ENCODE measurements at places on chromosomes 5 and 9.

GRCh38 chr5:133390416-133391353 is 221.7 kb downstream of the FSTL4 start:
- no peak for DNase-seq

- no peak for DNase-seq
These were observed 39.8 kb upstream of the FANCC start for GRCh38 chr9:95357316-95357715.

DNA sequence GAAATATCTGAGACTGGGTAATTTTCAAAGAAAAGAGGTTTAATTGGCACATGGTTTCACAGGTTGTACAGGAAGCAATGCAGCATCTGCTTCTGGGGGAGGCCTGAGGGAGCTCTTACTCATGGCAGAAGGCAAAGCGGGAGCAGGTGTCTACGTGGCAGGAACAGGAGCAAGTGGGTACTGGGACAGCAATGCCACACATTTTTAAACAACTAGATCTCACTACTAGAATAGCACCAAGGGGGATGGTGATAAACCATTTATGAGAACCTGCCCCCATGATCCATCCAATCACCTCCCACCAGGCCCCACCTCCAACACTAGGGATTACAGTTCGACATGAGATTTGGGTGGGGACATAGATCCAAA is 47.6 kb upstream of the HOMER1 start:
- DNase-seq, result no peak

- DNase-seq, result peak; percentile 74
These were observed 168.9 kb downstream of the MAPKAP1 start for GRCh38 chr9:125538092-125538473.

DNA sequence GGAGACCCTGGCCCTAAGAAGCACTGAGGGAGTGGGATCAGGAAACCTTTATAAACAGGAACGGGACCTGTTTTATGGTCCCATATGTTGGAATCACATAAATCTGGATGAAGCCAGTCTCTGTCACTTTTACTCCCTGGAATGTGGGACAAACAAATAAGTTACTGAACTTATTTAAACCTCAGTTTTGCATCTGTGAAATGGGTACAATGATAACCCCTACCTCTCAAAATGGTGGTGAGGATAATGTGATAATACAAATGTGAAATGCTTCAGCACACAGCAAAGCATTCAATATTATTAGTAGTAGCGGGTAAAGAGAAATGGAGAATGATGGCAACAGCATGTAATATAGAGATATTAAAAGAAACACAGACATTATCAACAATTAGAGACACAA is 298.9 kb downstream of the ZSWIM6 start:
- DNase-seq, result no peak

GRCh38 chr9:14212697-14213420 is 101.1 kb downstream of the NFIB start:
- DNase-seq, result no peak

DNA sequence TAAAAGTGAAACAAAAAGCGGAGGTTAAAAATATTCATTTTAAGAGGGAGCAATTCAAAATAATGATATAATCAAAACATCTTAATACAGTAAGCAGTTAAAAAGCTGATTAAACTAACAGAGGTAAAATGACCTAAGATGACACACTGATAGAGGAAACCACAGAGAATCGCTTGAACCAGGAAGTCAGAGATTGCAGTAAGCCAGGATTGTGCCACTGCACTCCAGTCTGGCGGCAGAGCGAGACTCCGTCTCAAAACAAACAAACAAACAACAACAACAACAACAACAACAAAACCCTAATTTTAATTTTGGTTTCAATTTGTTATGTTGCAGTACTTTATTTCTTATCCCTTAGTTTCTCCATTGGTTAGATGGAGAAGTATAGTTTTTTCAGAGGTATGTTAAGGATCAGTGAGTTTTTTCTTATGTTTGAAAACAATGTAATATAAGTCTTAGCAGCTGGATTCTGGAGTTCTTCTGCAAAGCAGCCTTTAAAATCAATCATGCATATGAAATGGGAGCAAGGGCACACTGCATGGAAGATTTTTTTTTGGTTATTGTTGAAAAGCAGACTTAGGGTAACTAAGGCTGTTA is 58.5 kb downstream of the MLANA start:
- DNase-seq, result no peak

DNA sequence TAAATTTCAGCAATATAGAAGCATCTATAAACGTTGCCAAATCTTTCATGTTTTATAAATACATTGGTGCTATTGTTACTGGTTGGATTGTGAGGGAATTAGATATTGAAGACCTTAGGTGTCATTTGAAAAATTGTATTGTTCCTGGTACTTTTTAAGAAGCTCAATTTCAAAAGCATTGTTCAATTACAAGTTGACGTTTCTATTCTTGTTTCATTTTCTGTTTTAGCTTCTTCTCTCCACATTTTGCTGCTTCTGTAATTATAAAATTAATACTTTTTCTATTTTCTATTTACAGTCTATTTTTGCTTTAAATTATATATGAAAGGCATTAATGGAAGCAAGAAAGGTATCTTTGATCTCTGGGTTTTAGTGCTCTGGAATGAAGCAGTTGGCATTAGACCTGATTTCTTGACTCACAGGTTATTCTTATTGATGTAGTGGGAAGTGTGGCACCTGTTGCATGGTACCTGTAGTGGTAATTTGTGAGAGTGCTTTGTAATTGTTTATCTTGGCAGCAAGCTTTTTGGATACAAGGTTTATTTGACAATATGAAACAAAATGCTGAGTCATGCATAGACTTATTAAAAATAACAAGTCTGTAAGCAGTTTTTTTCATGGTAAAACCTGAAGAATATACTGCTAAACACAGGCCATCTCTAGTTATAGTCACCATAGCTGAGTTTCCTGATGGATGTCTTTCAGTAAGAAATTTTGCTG is 13.2 kb downstream of the MACIR start:
- no peak for DNase-seq

DNA sequence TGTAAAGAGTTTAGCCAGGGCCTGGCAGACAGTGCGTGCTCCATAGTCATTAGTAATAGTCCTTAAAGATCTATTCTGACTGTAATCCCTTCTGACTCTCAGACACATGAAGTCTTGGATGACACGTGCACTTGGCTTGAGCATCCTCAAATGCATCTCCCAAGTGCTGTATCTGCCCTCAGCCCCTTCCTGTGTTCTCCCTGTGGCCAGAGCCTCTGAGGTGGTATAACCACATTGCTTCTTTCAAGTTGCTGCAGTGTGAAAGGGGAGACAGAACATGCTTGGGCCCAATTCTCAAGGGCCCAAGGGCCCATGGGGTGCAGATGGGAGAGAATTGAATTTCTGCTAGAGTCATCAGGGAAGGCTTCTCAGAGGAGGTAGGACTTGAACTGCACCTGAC is 30.1 kb upstream of the HAND1 start:
- DNase-seq, result no peak

DNA sequence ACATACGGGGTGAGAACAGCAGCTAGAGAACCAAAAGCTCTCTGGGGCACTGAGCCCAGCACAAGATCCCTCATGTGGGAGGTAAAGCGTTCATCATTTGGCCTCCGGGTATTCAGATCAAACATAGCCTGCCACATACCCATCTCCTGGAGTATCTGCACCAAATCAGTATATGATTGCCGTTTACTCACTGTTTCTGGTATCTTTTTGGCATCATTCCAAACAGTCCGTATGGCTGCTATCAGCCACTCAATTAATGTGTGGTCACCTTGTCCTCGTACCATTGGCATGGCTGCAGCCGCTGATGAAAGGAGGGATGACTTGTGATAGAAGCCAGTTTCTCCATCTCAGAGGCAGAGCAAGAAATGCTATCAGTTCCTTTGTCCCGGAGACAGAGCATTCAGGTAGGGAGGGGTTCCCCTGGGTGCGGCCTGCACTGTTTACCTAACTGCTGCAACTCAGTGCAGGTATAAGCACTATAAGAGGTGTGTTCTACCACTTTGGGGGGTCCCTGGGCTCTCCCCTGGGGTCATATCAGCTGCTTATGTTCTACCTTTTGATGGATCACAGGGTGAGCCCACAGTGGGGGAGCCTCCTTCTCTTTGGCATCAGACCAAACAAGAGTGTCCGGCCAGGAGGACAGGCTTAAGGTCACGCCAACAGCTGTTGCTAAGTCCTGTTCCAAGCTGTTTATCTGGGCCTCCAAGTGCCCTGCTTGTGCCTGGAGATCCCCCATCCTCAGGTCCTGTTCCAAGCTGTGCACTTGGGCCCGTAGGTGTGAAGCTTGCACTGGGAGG is 9.4 kb downstream of the DMAC1 start:
- DNase-seq, result no peak

GRCh38 chr9:88605512-88606362 is 70.8 kb downstream of the NXNL2 start:
- DNase-seq, result no peak

GRCh38 chr5:152551061-152551460 is 146.0 kb upstream of the NMUR2 start:
- DNase-seq, result no peak

DNA sequence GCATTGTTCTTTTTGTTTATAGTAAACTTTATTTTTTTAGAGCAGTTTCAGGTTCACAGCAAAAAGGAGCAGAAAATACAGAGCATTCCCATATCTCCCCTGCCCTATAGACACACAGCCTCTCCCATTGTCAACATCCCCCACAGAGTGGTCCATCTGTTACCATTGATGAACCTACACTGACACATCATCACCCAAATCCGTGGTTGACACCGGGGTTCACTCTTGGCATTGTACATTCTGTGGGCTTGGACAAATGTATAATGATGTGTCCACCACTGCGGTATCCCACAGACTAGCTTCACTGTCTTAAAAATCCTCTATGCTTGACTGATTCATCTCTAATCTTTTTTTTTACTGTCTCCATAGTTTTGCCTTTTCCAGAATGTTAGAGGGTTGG is 120.7 kb upstream of the SPATA31C2 start:
- DNase-seq, result no peak

GRCh38 chr5:154477382-154478223 is 424 bp downstream of the HAND1 start:
- no peak for DNase-seq

DNA sequence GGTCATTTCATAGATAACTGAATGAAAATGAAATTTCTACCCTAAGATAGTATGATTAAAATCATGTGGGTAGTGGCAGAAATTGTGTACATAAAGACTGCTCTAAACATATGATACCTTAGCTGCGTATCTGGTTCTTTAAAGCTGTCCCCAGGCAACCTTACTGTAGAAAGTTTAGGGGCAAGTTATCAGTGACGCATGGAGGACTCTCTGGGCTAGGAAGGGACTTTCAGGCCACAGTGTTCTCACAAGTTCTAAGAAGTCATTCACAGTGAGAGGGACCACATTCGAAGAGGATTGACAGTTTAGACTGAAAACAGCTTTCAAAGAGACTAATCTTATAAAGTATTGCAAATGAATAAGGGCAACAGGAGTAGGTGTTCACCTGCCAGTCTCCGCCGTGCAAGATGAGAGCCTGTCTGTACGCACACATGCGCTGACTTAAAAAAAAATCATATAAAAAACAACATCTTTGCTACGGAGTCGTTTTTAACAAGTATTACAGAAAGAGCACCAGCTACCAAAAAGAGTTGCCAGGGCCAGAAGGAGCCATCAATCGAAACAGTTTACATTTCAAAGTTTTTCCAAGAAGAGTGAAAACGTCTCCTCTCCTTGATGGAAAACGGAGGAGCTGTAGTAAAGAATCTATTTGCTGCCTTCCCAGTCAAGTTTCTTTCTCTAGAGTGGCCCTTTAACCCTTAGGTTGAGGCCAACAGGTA is 146.3 kb downstream of the CETN3 start:
- DNase-seq, result no peak

DNA sequence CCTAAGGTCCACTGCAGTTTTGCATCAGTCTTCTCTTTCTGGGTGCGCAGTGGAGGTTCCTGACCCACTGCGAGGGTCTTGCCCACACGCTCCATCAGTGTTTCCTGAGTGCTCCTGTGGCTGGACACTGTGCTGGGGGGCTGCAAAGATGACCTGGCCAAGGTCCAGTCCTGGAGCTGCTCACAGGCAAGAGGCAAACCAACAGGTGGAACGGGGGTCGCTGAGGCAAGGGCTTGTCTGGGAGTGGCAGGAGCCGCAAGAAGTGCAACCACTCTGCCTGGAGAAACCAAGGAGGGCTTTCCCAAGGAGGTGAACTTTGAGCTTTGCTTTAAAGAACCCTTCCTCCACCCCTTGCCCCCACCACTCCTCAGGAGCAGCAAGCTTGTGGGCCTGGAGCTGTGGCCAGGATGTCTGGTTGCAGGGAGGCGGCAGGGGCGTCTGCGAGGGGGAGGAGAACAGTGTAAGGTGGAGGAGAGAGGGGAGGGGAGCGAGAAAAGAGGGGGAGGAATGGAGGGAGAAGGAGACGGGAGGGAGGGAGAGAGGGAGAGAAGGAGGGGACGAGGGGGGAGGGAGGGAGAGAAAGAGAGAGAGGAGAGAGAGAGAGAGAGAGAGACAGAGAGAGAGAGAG is 444 bp upstream of the CPLX2 start:
- DNase-seq, result no peak

DNA sequence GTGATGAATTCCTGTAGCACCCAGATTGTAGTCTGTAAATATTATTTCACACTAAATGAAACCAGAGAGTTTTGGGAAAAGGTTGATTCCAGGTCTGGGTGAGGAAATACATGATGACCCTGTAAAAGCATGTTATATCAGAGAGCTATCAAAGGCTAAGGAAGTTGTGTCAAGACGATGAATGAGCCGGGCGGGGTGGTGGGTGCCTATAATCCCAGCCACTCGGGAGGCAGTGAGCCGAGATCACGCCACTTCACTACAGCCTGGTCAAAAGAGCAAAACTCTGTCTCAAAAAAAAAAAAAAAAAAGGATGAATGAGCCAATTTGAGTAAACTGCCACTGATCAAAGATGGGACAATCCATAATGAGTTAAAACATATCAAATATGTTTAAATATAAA is 29.2 kb downstream of the IL6ST start:
- no peak for DNase-seq

- DNase-seq, result peak; percentile 39
These were observed 9.2 kb upstream of the RARS1 start for GRCh38 chr5:168477060-168477459.

- DNase-seq, result no peak
These were observed 671.4 kb downstream of the NR2F1-AS1 start for GRCh38 chr5:92909602-92909962.

- DNase-seq, result no peak
These were observed 213.9 kb downstream of the BNC2 start for GRCh38 chr9:16656432-16657169.

DNA sequence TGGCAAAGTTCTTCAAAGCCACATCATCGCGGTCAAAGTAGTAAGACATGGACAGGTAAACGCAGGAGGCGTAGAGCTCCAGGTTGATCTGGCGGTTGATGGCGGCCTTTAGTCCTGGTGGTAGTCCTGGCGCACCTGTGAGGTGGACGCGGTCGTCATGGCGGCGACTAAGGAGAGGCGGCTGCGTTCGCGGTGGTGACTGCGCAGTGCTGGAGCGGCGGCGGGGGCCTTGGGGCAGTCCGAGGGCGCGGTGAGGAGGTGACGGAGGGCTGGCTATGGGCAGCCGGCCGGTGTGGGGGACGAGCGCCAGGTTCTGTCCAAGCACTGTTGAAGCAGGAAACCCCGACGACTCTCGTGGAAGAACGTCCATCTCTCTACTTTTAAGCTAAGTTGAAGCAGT is 136.8 kb downstream of the BASP1 start:
- DNase-seq, result no peak
